Right renal pelvis (tissue), 4 donors: ENCODE measurements at places on chromosomes 7 and 10.

- no peak for DNase-seq
These were observed 104.7 kb upstream of the ZNF438 start for GRCh38 chr10:31136386-31136785.

GRCh38 chr7:142030848-142031247 lies 35.2 kb downstream of the MGAM start:
- no peak for DNase-seq

DNA sequence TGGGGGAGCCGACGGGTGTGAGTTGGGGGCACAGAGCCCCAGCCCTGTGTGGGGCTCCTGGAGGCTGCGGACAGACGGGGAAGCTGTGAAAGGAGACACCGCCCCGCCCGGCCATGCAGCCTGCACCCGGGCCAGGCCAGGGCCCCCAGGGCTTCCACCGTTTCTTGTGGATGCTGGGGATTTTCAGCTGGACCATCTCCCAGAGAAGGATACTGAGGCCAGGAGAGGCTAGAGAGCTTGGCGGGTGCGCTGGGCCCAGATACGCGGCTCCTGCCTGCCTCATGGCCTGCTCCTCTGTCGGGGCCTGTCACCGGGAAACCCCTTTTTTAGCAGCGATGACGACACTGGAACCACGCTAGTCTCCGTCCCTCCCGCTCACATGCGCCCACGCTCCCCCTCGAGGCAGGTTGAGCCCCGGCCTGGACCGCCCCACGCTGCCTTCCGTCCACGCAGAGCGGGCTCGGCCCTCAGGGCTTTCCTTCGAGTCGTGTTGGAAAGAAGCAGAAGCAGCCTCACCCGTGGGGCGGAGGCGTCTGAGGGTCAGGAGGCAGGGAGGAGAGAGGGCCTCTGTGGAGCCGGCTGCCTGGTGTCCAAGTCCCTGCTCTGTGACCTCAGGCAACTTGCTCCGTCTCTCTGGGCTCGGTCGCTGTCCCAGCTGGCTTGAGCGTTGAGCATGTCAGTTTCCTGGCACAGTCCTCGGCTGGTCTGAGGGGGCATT lies 11.7 kb downstream of the TMEM184A start:
- DNase-seq = no peak

- DNase-seq = no peak
These were observed 268.3 kb downstream of the DIP2C start for GRCh38 chr10:421170-421569.

GRCh38 chr10:93445097-93445960 lies 36.8 kb downstream of the MYOF start:
- DNase-seq = peak; percentile 96

- DNase-seq = no peak
These were observed 34.9 kb downstream of the PARP12 start for GRCh38 chr7:140027858-140028257.

GRCh38 chr10:99984211-99985034 lies 25.3 kb downstream of the DNMBP start:
- no peak for DNase-seq

GRCh38 chr10:96260014-96260413 lies 11.4 kb downstream of the BLNK start:
- DNase-seq = no peak

- DNase-seq = no peak
These were observed 39.2 kb downstream of the LDB3 start for GRCh38 chr10:86707505-86707904.

DNA sequence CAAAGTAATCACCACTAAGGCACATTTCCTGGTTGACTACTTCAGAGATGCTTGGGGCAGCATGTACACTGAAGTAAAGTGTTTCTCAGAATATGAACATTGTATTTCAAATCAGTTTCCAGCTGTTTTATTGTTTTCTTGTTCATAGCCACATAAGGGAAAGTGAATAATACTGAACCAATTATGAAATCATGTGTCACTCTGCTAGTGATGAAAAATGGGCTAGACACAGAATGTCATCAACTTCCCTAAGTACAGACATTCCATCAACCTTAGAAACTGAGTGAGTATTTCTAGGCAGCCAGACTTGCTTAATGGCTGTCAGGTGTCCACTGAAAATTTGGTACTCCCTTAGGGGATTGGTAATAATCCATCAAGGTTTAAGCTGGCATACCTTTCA lies 603.5 kb downstream of the ARL4A start:
- no peak for DNase-seq

DNA sequence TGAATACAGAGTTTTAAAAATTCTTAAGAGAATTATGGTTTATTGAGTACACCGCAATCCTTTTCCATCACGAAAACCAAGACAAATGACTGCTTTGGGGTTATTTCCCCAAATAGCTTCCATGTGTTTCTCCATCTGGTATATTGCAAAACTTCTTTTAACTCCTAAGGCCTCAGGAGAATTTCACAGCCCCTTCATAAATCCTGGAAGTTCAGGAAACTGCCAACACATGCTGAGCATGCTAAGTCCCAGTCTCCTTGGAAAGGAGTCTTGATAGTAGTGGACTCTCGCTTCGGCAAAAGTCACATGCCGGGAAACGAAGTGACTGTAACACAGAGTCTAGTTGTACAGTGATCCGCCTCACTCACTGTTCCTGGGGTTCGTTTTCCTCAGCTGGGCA lies 88.1 kb upstream of the RSU1 start:
- DNase-seq = no peak

GRCh38 chr7:28957064-28957750 lies 923 bp downstream of the TRIL start:
- DNase-seq = no peak

GRCh38 chr7:111660478-111660877 lies 98.2 kb upstream of the IMMP2L start:
- DNase-seq = no peak

DNA sequence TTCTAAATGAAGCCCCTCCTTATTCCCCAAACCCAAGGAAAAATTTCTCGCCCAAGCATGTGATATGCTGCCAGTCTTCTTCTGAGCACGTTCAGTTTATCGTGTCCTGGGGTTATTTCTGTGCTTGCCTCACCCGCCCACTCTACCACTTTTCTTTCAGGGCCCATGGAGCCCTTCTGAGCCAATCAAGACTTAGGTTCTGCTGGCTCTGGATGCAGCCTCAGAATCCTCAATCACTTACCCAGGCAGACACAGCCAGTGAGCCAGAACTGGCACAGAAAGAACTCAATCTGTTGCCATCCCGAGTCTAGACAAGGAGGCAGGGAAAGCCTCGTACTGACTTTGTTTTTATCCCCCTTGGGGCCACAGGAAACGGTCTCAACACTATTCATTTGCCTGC lies 34.2 kb upstream of the C10orf90 start:
- no peak for DNase-seq

- DNase-seq = no peak
These were observed 259.7 kb upstream of the FERD3L start for GRCh38 chr7:19404912-19405329.

DNA sequence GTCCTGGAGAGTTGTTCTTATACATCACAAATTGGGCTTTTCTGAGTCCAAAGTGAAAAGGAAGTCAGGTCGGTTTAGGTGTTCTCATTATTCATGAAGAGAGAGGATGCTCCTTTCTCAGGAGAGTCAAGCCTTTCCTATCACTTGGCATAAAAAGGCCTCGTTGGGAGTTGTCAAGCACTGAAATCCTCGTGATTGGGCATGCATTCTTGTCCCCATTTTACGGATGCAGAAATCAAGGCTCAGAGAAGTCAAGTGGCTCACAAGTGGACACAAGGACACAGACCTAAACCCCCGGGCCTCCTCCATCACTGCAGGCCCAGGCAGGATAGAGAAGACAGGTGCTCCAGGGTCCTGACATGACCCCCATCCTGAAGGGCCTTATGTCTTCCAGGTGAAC lies 8.5 kb downstream of the RBP3 start:
- DNase-seq = no peak

- DNase-seq = no peak
These were observed 57.6 kb downstream of the YKT6 start for GRCh38 chr7:44258423-44258760.

GRCh38 chr7:151051108-151051507 lies 2.8 kb downstream of the ASIC3 start:
- DNase-seq = peak; percentile 69

DNA sequence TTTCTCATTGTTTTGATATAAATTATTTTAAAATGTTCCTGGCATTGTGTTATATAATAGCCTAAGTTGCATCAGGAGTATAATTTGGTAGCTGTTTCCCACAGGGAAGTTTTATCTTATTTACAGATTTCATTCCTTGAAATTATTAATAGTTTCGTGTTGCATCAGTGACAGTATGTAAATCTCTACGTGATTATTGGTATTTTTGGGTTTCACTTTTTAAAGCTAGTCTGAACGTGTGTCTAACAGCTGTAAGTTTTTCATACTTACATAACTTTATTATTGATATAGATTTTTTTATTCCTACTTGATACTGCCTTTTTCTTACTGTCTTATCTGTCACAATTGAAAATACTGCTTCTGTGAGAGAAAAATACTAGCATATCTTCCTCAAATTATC lies 167.9 kb downstream of the PHF14 start:
- DNase-seq = no peak

- DNase-seq = no peak
These were observed 285.9 kb downstream of the CELF2 start for GRCh38 chr10:11303361-11304170.

DNA sequence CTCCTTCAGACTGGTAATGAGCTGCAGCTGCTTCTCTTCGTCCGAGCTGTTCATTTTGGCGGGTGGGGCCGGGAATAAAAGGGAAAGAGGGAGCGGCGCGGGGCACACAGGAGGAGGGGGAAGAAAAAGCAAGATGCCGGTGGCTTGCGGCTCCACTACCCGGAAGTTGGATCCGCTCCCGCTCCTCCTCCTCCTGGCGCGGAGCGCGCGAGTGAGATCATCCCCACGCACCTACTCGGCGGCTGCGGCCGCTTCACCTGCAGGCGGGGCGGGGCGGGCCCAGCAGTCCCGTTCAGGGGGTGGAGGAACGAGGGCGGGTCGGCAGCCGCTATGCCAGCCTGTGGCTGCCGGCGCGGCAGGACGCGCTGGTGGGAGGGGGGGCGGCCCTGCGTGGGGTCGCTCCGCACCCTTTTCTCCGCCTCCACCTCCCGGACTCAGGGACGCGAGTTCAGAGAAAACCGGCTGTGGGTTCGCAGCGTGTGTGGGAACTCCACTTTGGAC lies at the start of gene SHTN1:
TSS of gene SHTN1 (minus strand) at position 162 of the 501 bp plus-strand sequence. CDS start at position 54, 108 bp downstream.
- DNase-seq = peak; percentile 33

- no peak for DNase-seq
These were observed 38.3 kb upstream of the KLHL7 start for GRCh38 chr7:23067271-23067670.

- DNase-seq = no peak
These were observed 89.2 kb downstream of the ITIH5 start for GRCh38 chr10:7577579-7577978.

DNA sequence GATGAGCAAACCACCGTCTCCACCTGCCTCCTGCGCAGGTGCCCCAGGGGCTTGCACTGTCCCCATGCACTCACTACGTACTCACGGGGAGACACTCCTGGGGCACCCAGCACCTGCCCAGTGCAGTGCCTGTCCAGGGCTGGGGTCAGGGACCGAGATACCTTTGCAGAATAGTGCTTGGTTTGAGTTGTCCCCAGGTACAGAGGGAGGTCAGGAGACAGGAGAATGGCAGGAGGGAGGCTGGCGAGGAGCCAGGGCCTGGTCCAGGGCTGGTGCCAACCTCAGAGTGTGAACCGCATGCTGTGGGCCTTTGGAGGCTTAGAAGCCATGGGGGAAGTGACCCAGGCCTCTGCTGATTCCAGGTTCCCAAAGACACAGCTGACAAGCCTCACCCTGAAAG lies 110.1 kb upstream of the GPR26 start:
- DNase-seq = no peak

GRCh38 chr7:110994028-110994967 lies 96.6 kb upstream of the LRRN3 start:
- no peak for DNase-seq

DNA sequence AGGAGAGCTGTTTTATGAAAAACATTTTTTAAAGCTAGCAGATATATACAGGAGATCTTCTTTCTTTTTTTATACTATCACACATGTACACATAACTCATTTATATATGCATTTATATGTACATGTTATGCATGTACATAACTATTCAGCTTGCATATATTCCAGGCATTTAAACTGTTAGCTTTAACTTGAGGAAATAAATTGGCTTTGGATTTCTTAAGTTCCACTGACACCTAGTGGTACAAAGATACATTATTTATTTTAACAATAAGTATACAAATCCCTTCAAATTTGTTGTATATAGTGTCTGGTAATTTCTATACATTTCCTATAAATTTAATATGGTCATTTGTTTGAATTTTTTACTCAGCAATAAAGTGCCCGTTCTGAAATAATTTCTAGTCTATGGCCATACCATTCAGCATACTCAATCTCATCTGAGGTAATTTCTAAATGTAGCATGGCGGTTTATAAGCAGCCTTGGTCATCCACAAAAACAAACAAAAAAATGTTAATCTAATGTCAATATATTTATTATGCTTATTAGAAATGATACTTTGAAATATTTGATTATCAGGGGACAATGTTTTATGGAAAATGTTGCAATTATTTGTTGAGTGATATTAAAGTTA lies 11.6 kb downstream of the ZDHHC6 start:
- DNase-seq = no peak
